ENCODE measurements at places on chromosomes 16 and 17.

DNA sequence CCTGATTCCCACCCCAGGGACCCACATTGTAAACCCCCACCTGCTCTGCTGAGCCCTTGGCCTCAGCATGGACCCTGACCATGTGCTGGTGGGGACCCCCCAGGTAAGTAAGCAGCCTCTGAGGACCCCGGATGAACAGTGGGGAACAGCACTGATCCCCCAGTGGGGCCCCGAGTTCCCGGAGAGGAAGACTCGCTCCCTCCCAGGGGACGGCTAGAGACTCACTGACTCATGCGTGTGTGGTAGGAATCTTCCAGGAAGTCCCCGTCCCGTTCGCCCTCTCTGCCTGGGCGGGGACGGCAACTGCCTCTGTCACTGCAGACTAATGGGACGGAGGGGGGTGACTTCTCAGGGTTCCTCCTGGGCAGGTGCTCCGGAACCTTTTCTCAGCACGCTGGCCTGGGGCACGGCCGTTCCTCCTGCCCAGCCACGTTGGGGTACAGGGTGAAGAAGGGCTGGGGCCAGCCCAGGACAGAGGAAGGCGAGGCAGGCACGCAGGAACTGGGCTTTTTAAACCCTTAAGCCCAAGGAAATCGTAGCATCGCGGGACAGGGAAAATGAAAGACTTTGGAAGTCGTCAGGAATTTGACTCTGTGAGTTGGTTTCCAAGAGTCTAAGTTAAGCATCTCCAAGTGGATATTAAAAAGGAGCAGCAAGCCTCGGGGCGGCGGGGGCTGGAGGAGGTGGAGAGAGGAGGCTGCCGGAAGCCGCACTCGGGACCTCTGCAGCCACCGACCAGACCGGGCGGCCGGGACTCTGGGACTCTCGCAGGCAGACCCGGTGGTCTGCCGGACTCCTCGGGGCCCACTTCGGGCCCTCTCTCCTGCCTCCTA is 178.7 kb downstream of the SEC14L1 start:
- peak; percentile 53 for DNase-seq

GRCh38 chr16:63617990-63618763 is 1503.7 kb downstream of the CDH11 start:
- DNase-seq = no peak

- no peak for DNase-seq
Observed at GRCh38 chr17:57739402-57740234, 5.5 kb downstream of the CCDC182 start.

GRCh38 chr17:78460951-78461798 is 82.7 kb downstream of the PGS1 start:
- DNase-seq = no peak

DNA sequence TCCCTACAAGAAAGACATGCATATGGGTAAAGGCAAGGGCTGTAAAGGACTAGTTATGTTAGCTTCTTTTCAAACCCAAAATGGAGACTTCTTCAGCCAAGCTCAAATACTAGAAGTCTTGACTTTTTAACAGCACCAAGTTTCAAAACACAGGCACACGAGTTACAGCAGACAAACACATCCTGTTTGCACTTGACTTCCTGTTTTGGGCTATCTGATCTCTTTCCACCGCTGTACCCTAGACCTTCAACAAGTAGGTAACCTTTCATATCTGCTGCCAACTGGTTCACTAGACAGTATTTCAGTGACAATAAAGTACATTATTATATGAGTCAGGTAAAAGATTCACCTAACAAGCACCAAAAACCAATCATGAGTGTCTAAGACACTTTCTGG is 12.3 kb downstream of the RFFL start:
- DNase-seq = peak; percentile 79

GRCh38 chr16:85436207-85436606 is 176.9 kb upstream of the GSE1 start:
- no peak for DNase-seq

DNA sequence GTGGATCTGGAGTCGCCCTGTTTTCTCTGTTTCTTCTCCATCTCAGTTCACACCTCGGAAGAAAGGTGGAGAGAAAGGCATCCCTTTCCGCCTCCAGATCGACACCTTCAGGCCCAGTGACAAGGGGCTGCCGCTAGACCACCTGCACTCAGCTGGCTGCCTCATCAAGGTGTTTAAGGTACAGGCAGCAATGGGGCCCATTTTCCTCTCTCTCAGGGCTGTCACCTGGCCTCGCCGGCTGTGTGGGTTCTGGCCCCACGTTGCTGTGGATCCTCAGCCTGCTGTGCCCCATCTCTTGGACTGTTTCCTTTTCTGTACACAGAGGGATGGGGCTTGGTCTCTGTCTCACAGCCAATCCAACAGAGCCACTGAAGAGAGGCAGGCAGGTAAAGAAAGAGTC is 17.4 kb upstream of the STAC2 start:
- DNase-seq = no peak

GRCh38 chr16:21197112-21197511 is 14.3 kb downstream of the ZP2 start:
- DNase-seq = no peak

GRCh38 chr16:48963901-48964615 is 317.6 kb downstream of the CBLN1 start:
- DNase-seq = no peak

- DNase-seq = no peak
Observed at GRCh38 chr16:30127993-30128392, 5.0 kb upstream of the MAPK3 start.

GRCh38 chr17:27888945-27889344 is 4.2 kb downstream of the LYRM9 start:
- no peak for DNase-seq

GRCh38 chr17:55168958-55169687 is 95.6 kb upstream of the HLF start:
- DNase-seq = no peak

- DNase-seq = no peak
Observed at GRCh38 chr16:51141106-51141505, 10.0 kb downstream of the SALL1 start.

DNA sequence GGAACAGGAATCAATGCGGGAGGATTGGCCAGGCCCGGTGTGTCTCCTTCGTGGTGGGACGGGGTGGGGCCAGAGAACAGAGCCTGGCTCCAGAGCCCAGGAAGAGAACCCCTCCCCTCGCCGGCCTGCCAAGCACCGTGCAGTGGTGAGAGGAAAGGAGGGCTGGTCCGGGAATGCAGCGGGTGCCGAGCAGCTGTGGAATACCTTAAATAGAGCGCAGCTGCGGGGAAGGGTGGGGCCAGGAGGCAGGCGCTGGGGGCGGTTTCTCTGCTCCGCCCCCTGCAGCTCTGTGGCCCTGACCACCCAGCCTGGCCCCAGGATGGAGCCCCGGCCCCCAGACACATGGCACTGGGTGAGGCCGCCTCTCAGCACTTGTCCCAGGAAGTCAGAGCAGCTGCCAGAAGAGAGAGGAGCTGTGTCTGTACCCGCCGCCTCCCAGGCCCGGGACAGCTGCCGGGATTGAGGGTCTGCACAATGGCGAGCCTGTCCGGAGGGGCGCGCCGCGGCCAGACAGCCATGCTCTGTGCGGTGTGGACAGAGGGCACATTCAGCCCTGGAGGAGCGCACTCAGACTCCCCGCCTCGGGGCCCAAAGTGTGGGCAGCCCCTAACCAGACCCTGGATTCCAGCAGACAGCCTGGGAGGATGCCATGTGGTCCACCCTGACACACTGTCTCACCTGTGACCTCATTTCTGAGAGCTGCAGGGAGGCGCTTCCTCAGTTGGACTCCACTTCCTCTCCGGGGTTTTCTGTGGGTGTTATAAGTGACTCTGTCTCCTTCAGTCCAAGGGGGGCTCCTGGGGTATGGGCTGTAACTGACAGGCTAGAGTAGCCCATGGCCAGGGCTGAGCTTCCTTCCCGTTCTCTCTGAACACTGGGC is 268.8 kb downstream of the SEC14L1 start:
- DNase-seq = peak; percentile 78

GRCh38 chr17:31003225-31003866 is 32.5 kb downstream of the RNF135 start:
- DNase-seq = no peak

- no peak for DNase-seq
Observed at GRCh38 chr16:86863609-86864008, 285.3 kb downstream of the FOXL1 start.

DNA sequence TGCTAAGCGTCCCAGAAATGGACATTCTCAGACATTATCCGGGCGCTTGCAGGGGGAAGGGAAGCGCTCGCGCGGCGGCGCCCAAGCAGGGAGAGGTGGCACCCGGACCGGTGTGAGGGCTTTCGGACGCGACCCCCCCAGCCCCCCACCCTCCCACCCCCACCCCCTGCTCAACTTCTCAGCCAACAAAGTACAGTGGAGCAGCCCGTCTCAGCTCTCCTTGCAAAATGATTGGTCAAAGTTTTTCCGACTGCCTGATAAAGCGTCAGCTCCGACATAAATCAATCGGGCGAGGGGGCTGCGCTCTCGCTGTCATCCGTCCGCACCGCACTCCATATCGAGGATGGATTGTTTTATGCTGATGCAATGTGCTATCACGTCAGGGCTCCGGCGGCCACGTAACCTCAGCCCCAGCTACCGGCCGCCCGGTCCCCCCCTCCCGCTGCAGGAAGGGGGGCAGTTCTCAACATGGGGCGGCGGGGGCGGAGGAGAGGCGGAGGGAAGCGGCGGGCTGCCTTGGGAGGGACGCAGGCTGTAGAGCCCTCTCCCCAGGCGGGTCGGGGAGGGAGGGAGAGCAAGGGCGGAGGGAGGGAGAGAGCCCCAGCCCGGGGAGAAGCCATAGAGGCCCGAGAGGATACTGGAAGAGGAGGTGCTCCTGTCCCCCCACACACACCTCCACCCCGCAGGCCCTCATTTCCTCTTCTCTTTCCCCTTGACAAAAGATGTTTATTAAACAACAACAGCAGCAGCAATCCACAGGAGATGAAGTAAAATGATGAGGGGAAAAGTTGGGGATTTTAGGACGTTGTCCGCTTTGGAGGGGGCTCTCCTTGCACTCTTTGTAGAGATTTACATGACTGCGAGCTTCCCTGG is at the start of gene HOXB9:
TSS of gene HOXB9 (minus strand) at position 114 of the 873 bp plus-strand sequence. CDS start at position 25, 89 bp downstream.
- peak; percentile 19 for DNase-seq

GRCh38 chr16:56388209-56388608 is 37.1 kb downstream of the AMFR start:
- no peak for DNase-seq

DNA sequence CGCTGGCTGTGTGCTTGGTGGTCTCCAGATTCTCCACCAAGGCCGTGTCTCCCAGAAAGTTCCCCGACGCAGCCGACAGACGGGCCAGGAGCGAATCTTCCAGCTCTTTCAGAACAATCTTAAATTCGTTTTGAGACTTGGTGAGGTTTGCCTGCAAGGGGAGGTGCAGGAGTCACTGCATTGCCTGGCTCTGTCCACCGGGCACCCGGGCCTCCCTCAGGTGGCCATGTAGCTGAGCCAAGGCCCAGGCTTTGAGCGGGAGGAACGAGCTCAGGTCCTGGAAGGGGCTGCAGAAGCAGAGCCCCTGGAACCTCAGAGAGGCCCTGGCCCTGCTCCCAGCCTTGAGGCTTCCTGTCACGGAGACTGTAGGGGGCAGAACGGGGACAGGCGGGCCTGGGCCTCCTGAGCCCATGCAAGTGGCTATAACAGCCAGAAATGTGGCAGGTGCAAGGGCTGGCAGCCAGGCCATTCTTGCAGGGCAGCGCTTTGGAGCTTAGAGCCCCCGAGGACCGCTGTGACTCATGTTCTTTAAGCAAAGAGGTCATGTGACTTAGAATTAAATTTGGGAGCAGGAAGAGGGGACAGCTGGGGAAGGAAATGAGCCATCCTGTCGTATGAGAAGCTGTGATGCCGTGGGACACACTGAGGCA is 72.4 kb downstream of the PGS1 start:
- no peak for DNase-seq

DNA sequence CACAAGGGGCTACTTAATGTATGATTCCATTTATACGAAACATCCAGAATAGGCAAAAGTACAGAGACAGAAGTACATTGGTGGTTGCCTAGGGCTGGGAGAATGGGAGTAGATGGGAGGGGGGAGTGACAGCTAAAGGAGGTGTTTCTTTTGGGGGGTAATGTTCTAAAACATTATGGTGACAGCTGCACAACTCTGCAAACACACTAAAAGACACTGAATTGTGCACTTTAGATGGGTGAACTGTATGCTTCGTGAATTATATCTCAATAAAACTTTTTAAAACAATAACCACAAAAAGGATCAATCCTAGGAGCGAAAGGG is 661 bp downstream of the LYRM9 start:
- DNase-seq = no peak

DNA sequence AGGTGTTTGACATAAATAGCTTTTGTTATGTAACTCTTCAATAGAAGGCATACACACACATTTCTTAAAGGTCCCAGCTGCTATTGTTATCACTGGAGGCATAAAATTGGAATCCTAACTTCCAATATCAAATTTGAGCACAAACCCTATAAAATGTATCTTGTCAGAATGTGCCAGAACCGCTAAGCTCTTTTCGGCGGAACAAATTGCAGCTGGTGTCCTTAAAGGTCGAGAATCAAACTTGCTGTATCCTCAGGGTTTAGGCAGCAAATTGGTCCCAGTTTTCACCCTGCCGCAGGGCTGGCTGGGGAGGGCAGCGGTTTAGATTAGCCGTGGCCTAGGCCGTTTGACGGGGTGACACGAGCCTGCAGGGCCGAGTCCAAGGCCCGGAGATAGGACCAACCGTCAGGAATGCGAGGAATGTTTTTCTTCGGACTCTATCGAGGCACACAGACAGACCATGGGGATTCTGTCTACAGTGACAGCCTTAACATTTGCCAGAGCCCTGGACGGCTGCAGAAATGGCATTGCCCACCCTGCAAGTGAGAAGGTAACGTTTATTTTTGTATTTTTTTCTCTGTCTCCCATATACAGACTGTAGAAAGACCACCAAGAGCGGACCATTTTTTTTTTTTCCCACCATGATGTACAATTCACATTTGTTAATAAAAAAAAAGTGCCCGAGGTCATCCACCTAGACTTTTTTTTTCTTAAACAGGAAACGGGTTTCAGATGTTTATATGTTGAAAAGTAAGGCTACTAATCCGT is 297.1 kb downstream of the IRF8 start:
- DNase-seq = no peak

GRCh38 chr16:28549301-28549899 is 4.3 kb upstream of the SGF29 start:
- DNase-seq = peak; percentile 33

DNA sequence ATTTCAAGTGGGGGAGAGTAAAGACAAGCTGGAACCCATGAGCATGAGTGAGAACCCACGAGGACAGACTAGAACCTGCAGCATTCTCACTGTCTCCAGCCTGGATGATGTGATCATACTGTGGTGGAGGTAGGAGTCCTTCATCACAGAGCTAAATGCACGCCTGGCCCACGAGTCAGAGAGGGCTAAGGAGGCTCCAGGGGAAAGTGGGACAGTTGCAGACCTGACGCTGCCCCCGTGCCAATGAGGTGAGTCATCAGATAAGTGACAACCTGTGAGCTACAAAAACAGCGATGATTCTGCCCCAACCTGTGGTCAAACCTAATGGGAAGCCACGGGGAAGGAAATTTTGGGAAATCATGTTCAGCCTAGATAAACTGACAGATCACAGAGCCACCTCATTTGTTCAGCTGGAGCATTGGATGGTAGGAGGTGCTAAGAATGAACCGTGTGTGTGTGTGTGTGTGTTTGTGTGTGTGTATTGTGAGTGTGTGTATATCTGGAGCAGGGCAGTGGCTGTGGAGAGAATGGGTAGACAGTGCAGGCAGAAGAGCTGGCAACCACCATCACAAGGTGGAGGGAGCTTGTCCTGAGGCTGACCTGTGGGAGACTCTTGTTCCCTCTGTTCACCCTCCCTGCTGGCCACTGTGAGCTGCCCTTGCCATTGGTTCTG is 131.8 kb downstream of the UTP18 start:
- DNase-seq = no peak
